Kidney (tissue), 22 donors: ENCODE measurements at places on chromosomes 11 and 22.

DNA sequence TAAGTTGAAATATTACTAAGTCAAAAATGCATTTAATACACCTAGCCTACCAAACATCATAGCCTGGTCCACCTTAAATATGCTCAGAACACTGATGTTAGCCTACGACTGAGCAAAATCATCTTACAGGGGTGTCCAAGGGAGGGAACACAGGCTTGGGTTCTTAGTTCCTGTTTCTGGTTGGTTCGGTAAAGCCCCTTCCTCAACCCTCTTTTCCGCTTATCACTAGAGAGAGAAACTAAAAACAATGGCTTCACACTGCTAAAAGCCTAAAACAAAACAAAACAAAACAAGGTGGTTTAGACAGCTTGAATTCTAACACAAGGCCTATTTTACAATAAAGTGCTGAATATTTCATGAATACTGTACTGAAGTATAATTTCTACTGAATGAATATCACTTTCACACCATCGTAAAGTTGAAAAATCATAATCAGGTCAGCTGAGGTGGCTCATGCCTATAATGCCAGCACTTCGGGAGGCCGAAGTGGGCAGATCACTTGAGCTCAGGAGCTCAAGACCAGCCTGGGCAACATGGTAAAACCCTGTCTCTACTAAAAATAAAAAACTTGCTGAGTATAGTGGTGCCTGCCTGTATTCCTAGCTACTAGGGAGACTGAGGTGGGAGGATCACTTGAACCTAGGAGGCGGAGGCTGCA, 118.0 kb downstream of the SIK3 start:
- no peak for DNase-seq

DNA sequence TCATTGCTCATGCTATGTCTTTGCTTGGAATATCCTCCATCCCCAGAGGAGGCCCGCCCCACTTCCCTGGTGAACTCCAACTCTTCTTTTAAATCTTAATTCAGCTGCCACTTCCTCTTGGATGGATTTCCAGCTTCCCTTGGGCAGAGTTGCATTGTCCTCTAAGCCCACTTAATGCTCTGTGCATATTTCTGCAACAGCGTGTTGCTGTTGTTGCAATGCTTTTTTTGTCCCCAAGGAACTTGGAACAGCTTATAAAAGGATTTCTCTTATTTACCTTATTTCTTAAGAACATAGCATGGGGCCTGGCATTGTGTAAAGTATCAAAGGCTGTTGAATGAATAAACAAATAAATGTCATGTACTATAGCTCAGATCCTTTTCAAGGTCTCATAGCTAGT, 507.4 kb downstream of the METTL15 start:
- DNase-seq: no peak

GRCh38 chr11:116646191-116646590, 126.6 kb downstream of the BUD13 start:
- no peak for DNase-seq

GRCh38 chr11:77776455-77776854, 44.1 kb downstream of the RSF1 start:
- peak; percentile 11 for DNase-seq

DNA sequence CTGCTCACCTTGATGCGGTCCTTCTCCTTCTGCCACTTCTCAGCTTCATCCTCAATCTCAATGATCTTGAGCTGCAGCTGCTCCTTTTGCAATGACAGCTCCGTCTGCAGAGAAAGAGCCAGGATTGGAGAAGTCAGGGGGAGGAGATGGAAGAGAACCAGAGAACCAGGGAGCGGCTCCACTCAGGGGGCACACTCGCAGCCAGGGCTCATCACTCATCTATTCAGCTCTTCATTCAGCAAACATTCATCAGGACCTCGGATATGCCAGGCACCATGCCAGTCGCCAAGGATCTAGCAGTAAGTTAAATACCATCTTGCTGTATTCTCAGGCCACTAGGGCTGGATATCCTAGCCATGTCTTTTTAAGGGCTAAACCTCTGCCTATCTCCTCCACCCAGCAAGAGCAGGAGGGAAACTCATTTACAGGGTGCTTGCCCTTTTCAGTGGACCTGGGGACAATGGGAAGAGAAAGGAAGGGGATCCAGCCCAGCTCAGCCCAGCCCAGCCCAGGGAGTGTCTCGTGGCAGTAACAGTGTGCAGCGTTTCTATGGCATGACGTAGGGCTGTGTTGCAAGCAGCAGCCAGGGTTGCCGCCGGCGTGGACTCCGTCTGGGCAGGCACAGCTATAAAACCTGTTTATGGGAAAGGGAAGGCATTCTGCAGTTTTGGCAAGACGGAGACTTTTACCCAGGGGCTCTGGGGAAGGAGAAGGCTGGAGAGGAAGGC, 9.4 kb downstream of the TRIM29 start:
- peak; percentile 56 for DNase-seq
